ENCODE measurements at places on chromosomes 12 and 14.

DNA sequence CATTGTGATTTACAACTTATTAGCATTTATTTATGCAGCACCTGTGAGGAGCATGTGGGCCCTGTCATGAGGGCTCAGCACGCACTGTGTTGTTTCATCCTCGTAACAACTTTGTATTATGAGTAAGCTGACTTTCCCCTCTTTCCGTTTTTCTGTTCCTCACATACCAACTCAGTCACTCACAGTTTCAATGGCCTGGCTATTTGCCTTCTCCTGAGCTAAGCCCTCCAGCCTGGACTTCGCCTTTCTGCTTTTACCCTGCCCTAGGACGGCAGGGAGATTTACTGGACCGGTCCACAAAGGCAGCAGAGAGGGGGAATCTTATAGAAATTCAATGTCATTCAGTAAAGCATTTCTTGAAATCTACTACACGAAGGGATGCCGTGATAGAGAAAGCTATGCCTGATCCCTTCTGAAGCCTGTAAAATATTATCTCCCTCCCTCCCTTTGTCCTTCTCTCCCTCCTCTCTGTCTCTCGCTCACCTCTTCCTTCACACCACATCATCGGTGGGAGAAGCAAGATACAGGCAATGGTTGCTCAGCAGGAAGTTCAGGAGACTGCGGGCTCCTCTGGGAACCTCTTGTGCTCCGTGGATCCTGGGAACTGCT is 219.2 kb upstream of the TBX3 start:
- no peak for DNase-seq

DNA sequence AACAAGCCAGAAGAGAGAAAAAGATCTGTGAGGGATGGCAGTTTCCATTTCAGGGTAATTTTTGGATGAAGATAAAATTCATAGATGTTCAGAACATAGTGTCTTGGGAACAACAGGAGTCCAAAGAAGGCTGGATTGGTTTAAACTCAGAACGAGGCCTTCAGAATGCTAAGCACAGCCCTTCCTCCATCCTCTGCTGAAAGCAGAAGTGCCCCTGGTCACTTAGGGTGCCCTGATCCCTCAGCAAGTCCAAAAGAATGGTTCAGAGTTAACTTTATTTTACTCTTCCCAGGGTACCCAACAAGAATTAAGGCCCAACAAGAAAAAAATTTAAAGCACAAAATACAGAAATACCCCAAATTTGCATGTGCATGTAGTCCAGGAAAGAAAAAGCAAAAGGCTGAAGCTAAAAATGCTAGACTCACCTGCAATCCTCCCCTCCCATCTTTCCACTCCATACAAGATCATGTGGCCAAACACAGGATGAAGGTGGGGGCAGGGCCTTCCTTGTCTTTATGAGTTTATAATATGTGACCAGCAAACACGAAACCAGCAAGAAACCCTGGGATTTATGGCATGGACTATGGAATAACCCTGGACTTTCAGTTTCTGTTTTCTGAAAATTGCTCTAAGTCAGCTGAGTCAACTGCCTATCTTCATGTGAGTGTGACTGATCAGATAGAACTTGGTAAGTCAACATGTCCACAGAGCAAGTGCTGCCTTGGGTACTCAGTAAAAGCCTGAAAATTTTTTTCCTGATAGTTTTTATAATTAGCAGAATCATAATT is 21.2 kb downstream of the MAX start:
- no peak for DNase-seq

GRCh38 chr14:85040046-85040685 is 489.8 kb upstream of the FLRT2 start:
- DNase-seq, result no peak

DNA sequence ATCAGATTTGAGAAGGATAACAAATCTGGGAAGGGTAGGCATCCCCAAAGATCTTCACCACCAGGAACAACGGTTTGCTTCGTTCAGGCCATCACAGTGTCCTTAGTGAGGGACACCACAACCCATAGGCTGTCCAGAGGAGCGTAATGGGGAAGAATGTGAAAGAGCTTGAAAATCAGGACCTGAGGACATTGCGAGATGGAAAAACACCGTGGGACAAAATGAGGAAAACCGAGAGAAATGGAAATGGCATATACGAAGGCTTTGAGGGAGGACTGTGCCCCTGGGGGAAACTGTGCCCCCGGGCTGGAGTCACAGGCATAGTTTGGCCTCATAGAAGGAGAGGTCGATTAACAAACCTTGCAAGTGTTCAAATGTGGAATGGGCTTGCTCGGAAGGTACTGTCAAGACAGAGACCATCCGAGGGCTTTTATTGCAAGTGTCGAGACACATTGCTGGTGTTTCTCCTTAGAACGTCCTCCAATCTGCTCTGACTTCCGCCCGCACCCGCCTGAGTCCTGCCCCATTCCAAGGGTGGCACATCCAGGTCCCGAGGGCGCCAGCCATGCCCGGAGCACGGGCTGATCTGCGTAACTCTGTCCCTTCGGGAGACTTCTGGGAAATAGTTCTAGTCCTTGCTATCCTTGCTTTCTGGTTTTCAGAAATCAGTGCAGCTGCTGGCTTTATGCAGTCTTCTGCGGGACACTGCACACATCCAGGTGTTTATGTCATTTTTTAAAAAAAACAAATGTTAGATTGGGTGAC is 885 bp upstream of the PALS1 start:
- no peak for DNase-seq

Measured in bronchial epithelial cell (primary cell).